ENCODE measurements at places on chromosomes 13 and 19. TPM values are rescaled to one million over a fixed set of nuclear protein-coding genes. Genes with fewer than 3 reads are reported as not detected.

The WTIP gene
- total RNA-seq: 14.9 TPM

DNA sequence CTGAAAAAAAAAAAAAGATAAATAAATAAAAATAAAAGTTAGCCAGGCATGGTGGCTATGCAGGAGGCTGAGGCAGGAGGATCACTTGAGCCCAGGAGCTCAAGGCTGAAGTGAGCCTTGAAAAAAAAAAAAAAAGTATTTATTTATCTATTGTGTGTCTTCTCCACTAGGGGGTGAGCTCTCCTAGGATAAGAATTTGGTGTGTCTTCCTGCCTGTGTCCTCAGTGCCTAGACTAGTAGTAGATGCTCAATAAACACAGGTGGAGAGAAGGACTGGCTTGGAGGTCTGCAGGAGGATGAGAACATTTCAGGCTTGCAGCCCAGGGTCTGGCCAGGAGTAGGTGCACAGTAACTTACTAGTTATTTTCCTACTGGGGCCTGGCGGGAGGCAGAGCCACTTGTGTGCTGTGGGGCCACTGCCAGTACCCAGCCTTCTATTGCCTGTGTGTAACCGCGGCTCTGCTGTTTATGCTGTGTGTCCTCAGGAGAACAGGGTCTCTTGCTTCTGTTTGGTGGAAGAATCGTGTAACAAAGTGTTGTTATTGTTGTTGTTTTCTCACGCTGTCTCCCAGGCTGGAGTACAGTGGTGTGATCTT, 5.4 kb downstream of the LMTK3 start:
- DNase-seq: no peak

The TTYH1 gene
- 2.7 TPM for total RNA-seq

The PRSS57 gene
- total RNA-seq: not detected

The ZGLP1 gene
- total RNA-seq: 6.3 TPM

GRCh38 chr13:64505336-64505910, 2724.7 kb downstream of the PCDH9 start:
- no peak for DNase-seq

DNA sequence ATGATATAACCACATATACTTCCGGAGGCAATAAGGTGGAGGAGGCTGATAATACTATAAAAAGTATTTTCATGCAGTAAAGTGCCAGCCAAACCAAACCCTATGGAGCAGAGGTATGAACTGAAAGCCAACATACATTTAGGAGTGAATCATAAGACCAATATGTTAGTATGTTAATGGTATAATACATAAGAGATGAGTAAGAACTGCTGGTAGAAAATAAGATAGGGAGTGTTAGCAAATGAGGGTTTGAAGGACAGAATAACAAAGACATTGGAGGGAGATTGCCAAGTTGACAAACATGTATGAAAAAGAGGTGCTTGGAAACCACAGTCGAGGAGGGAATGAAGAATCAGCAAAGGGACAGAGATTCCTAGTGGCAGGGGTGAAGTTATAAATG, 10.8 kb downstream of the ENOX1 start:
- DNase-seq: no peak

- no peak for DNase-seq
Observed at GRCh38 chr13:61905054-61905453, 489.4 kb upstream of the PCDH20 start.

The CYP4F11 gene
- total RNA-seq: 9.3 TPM

The IQCN gene
- 5.9 TPM for total RNA-seq

The LILRA2 gene
- 2.2 TPM for total RNA-seq

DNA sequence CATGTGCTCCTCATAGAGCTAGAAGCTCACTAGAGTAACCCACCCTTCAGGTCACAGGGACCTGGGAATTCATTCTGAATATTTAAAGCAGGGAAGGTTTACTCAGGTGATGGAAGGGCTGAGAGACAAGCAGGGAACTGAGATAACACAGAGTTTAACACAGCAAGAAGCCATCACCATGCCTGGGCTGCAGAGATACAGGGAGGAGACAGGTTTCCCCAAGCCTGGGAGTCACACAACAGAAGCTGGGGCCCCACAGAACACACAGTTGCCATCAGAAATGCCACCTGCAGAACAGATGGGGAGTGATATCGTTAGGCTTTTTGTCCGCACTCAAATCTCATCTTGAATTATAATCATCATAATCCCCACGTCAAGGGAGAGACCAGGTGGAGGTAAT, 7.9 kb upstream of the CYSLTR2 start:
- DNase-seq: no peak

DNA sequence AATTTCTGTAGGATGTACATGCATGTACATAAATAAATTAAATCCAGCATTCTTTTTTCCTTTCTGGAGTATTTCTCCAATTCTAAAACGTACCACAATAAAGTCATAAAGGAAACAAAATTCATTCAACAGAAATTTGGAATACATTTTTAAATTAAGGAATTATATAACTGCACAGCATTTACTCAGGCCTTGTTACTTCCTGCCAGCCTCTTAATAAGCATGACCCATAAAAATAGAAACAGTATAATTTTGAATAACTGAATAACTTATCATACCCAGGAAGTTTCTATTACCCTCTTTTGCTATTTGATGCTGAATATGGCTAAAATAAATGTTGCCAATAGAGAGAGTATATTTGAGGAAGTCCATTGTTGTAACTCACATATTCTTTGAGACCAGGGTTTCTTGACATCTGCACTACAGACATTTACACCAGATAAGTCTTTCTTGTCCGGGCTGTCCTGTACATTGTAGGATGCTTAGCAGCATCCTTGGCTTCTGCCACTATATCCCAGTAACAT, 178.2 kb downstream of the KLF12 start:
- DNase-seq: no peak

GRCh38 chr19:54262066-54262465, 5.0 kb upstream of the LILRB5 start:
- DNase-seq: peak; percentile 10

- DNase-seq: no peak
Observed at GRCh38 chr19:47469363-47469700, 2.4 kb downstream of the SLC8A2 start.

- no peak for DNase-seq
Observed at GRCh38 chr13:98519976-98520375, 56.9 kb downstream of the STK24 start.

DNA sequence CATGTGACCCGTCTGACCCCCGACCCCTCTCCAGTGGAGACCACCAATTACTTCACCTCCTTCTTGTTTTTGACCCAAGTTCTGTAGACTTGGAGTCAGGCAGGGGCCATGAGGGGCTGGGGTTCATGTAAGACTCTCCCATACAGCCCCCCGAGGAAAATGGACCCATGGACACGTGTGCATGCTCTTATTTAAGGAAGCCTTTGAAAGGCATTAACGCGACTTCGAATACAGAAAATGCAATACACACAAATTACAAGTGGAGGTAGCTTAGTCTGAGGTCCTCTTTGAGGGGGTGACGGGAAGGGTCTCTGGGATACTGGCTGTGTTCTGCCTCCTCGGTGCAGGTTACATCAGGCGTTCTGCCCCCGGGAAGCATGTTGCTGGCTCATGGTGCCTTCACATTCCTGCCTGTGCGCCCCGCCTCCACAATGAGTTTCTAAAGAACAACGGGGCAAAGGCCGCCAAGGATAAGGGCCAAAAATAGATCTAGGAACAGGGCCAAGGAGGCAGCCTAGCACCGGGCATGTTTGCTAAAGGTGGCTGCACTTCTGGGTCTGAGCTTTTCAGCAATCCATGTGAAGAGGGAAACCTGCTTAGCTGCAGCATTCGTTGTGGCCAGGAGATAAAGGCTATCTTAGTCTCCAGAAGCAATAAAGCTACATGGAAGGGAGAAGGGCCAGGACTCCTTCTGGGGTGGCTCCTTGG, 54.5 kb downstream of the RAB20 start:
- peak; percentile 84 for DNase-seq

- DNase-seq: no peak
Observed at GRCh38 chr13:68185444-68186141, 955.5 kb upstream of the PCDH9 start.

The ZNF429 gene
- total RNA-seq: 28.3 TPM

DNA sequence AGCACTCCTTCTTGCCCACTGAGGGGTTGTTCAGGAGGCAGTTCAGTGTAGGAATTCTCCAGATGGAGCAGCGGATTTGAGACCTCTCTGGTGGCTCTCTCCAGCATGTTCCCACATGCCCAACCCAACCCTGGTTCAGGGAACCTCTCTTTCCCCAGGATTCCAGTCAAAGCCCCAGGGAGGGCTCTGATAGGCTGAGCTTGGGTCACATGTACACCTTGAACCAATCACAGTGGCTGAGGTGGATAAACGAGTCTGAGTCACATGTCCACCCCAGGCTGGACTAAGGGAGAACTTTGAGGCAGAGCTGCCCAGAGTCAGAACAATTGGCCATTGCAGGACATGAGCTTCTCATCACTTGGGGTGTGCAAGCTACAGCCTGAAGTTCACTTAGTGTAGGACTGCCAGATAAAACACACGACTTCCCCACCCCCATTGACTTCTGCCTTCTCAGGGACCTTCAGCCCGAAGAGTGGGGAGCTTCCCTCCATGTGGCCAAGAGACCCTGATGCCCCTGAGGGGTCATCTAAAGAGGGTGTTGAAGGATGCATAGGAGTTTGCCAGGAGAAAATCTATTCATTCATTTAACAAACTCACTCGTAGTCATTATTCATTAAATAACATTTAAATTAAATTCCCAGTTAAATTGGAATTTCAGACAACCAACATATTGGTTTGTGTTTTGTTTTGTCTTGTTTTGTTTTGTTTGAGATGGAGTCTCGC, 4.0 kb upstream of the MAST3 start:
- DNase-seq: no peak

The ZNF565 gene
- 7.5 TPM for total RNA-seq

- no peak for DNase-seq
Observed at GRCh38 chr13:20798027-20798426, 24.3 kb upstream of the EEF1AKMT1 start.

The CDC42EP5 gene
- total RNA-seq: 77.0 TPM

The SIGLEC12 gene
- 0.34 TPM for total RNA-seq

The ZNF579 gene
- total RNA-seq: 14.0 TPM

DNA sequence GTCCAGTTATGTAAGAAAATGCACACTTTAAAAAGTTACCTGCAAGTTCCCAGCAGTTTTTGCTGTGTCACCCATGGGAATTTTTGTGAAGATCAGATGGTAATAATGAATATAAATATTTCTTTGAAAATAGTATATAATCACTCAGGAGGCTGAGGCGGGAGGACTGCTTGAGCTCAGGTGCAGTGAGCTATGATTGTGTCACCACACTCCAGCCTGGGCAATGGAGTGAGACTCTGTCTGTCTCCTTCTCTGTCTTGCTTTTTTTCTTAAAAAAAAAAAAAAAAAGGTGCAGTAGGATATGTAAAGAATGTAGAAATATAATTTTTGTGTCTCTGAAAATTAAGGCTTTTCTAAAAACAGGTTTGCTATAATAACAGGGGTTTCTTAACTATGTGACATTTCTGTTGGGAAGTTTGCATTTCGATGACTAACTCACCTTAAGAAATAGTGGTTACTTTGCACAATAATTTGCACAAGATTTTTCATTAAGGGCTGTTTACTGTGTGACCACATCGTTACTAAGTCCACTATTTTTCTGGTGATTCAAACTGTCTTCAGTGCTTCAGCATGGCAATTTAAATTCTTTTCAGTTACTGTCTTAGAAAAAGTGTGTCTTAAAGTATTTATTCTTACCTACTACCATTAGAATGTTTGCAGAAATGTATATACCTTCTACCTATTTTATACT, 37.3 kb downstream of the DNAJC3 start:
- DNase-seq: no peak

GRCh38 chr13:23960566-23961156, 63.4 kb upstream of the C1QTNF9B start:
- no peak for DNase-seq

DNA sequence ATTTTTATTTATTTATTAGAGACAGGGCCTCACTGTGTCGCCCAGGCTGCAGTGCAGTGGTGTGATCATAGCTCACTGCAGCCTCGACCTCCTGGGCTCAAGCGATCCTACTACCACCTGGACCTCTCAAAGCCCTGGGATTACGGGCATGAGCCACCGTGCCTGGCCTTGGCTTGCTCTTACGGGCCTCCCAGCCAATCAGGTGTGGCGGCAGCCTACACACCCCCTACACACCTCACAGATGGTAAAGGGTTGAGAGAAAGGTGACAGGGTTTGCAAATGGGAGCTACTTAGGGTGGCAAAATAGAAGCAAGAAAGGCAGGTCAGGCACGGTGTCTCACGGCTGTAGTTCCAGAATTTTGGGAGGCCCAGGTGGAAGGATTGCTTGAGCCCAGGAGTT, 1.0 kb upstream of the ZBTB32 start:
- DNase-seq: no peak

GRCh38 chr13:46403851-46404732, 17.0 kb upstream of the RUBCNL start:
- DNase-seq: no peak

The TMEM59L gene
- 1.3 TPM for total RNA-seq

The DKKL1 gene
- total RNA-seq: 0.62 TPM

- DNase-seq: no peak
Observed at GRCh38 chr13:44769686-44770085, 193.6 kb upstream of the TSC22D1 start.

DNA sequence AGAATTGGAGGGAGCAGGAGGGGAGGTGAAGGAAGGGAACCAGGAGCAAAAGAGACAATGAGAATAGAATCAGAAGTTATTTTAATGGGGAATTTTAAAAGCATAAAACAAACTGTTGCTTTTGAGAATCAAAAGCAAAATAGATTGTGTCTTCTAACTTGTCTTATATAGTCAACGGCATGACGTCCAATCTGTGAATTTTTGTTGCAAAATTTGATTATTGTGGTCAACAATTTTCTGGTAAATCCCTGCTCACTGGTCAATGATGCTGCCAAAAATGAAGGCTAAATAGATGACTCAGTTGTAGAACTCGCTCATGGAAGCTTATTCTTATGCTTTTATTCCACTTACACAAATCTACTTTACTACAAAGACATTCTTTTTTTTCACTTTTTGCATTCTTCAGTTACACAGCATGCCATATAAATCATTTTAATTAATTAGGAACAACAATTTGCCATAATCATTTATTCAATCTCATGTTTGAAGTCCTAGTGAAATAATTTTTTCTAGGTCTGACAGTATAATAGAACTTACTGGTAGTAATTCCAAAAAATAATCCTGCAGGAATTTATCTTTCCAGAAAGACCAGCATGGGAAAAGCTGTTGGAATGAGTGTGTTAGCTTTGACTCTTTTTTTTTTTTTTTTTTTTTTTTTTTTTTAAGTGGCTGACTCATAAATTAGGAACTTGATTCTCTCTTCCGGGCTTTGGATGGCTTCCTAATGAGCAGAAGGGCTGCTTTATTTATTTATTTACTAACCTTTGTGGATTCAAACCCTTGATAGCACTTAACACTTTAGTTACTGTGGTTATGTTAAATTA, 256.9 kb downstream of the SPRY2 start:
- no peak for DNase-seq

- no peak for DNase-seq
Observed at GRCh38 chr19:39676004-39676403, 20.3 kb downstream of the LGALS16 start.

- no peak for DNase-seq
Observed at GRCh38 chr19:36051236-36051635, 2.8 kb downstream of the THAP8 start.

The ZNF555 gene
- total RNA-seq: 7.8 TPM

The NFKBIB gene
- 20.0 TPM for total RNA-seq

The ZNF557 gene
- total RNA-seq: 14.8 TPM

- DNase-seq: no peak
Observed at GRCh38 chr13:45198924-45199323, 1.9 kb downstream of the KCTD4 start.
